ENCODE measurements at places on chromosomes 3 and 15. TPM values are rescaled to one million over a fixed set of nuclear protein-coding genes. Genes with fewer than 3 reads are reported as not detected.

Gene GASK1A
- not detected for total RNA-seq

DNA sequence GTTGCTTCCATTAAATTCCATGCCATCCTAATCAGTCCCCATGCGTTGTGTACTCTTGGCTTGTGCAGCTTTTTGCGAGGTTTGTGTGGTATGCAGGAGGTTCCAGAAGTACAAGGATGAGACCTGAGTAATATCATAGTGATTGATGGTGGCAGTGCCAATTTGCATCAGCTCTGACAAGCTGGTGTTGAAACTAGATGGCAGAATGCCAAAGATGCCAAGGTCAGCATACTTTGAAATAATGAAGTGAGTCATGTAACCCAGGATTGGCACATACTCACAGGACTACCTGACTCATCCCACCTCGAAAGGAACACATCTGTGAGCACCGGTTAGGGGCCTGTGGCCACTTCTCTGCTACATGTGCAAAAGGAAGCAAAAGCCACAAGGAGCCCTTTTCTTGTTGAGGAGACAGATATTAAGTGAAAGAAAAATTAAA, 14.3 kb downstream of the KAT2B start:
- peak; percentile 35 for DNase-seq

GRCh38 chr15:70510433-70510832, 252.9 kb downstream of the UACA start:
- DNase-seq, result no peak

Gene TMEM266
- total RNA-seq, result 0.21 TPM

- no peak for DNase-seq
These were observed 243.8 kb upstream of the PEX5L start for GRCh38 chr3:180280555-180280954.

DNA sequence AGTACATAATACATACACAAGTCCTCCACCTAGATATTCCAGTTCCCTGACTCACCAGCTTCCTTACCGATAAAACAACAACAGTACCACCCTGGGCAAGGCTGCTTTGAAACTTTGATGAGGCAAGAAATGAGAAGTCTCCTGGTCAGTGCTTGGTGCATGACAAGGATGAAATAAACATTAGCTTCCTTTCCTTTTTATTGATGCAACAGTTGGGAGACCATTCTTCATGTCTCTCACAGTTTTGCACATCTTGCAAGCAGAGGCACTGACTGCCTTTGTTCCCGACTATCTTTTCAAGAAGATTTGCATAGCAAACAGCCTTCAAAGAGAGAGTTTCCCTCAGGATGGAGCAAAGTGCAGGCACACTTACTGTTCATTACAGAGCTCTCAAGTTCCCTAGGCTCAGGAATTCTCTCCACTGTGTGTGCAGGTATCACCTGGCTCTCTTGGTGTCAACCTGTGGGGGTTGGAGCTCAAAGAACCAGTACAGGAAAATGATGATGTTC, 65.2 kb downstream of the MYLK start:
- peak; percentile 85 for DNase-seq

Gene DUOXA2
- total RNA-seq, result not detected

Gene MST1R
- total RNA-seq, result not detected

Gene SLC51B
- total RNA-seq, result not detected

DNA sequence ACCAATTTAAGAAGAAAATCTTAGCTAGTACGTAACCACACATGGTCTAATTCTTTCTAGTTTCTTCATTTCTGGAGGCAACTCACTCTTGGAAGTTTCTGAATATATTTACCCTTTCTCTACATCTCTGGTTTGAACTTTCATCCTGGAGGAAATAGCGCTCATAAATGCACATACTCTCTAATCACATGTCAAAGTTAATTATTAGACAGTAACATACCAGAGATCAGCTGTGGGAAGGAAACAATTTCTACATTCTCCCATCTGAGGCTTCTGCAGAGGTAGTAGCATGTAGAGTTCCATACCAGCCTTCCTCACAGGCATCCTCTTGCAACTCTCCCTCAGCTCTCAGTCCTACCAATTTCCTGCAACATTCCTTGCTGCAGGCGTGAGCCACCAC, 132.5 kb downstream of the RBPMS2 start:
- DNase-seq, result no peak
